ENCODE measurements at places on chromosomes 6 and 20.

GRCh38 chr6:151255811-151256210 lies 16.0 kb downstream of the AKAP12 start:
- no peak for DNase-seq

GRCh38 chr6:30681766-30682142 lies 4.7 kb downstream of the PPP1R18 start:
- DNase-seq = no peak

- no peak for DNase-seq
Measured at GRCh38 chr6:41712651-41713103, 22.7 kb downstream of the TFEB start.

- no peak for DNase-seq
Measured at GRCh38 chr20:4568361-4568959, 153.2 kb upstream of the PRND start.

DNA sequence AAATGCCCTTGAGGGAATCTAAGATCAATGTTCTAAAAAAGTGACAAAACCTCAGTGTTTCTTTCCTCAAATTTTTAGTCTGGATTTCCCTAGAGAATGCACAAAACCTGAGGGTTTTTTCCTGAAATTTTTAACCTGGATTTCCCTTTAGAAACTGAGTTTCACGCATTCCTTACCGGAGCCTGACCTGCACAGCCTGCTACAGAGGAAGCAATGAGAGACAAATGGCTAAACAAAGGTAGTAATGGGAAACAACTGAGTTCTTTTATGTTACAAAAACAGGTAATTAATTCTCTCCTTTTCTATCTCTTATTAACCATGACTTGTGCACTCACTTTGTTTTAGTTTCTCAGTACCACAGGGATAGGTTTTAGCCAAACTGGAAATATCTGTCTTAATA lies 281.7 kb upstream of the NT5E start:
- no peak for DNase-seq

DNA sequence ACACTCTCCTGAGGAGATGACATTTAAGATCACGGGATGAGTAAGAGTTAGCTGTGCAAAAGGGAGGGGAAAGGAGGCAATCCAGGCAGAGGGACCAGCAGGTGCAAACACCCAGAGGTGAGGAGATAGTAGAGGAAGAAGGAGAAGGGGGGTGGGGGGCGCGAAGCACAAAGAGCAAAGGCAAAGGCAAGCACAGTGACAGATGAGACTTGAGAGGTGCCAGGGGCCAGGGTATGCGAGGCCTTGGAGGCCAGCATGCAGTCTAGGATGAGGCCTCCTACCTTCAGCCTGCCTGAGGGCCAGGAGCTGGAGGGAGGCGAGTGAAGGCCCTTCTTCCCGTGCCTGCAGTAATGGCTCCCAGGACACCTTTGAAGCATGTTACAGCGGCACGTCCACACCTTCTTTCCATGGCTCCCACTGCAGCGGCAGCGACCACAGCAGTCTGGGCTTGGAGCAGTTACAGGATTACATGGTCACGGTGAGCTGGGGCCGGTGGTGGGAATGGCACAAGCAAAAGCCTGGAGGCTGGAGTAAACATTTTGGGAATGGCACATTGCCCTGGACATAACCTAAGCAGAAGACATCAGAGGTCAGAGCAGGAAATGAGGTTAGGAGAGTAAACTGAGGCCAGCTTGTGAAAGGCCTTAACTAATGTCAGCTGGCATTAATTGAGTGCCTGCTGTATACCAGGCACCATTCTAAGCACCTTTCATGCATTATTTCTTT lies 18.6 kb downstream of the CCM2L start:
- DNase-seq = no peak

DNA sequence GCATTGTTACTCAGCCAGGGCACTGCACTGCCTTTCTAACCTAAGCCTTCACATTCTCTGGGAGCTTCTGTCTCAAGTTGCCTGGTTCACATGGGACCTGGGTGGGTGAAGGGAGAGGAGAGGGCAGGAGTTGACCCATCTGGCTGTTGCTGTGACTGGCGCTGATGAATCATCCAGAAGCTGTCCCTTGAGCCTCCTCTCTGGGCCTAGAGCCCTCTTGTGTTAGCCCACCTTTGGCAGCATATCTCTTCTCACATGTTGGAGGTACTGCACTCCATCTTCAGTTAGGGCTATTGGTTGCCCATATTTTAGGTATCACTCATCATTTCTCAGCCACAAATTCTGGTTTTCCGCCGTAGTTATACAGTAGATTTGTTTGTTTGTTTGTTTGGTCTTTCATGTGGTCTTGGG lies 19.8 kb downstream of the XRN2 start:
- DNase-seq = no peak

DNA sequence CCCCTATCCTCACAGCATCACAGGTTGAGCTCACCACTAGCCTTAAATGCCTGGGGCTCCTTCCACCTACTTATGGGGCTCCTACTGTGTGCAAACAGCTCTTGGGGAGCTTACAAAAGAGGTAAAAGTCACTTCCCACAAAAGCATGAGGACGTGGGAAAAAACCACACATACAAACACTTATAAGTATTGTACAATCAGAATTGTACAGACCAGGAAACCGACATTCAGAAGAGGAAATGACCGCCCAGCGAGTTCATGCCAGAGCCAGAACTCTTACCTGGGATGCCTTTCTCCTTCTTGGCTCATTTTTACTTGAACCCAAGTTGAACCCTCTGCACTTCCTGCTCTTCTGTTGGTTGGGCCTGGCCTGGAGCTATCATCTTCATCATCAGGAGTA lies 6.3 kb upstream of the PPP1R16B start:
- no peak for DNase-seq

DNA sequence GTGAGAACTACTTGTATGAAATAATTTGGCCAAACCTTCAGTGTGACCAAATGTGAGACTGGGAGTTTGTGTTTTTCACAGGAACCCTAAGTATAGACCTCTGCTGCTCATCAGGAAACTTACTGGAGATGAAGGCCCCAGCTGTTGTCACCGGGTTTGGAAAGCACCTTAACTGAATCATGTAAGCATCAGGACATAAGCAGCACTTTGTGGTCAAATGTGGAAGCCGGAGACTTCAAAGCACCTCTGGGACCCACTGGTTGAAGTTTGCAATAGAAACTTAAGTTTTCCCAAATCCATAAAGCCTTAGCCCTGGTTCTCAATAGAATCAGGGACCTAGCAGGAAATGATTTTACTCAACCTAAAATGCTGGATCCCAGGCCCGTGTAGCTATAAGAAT lies 14.3 kb downstream of the TTPAL start:
- no peak for DNase-seq

- DNase-seq = no peak
Measured at GRCh38 chr6:30880698-30881252, 3.5 kb upstream of the DDR1 start.

DNA sequence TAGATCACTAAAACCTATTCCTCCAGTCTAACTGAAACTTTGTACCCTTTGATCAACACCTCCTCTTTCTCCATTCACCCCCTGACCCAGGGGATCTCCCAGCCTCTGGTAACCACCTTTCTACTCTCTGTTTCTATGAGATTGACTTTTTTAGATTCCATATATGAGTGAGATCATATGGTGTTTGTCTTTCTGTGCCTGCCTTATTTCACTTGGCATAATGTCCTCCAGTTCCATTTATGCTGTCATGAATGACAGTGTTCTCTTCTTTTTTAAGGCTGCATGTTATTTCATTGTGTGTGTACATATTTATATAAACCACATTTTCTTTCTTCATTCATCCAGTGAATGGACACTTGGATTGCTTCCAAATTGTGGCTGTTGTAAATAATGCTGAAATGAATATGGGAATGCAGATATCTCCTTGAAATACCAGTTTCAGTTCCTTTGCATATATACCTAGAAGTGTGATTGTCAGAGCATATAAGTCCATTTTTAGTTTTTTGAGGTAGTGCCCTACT lies 57.7 kb downstream of the DHX35 start:
- no peak for DNase-seq

- DNase-seq = no peak
Measured at GRCh38 chr20:49785149-49785851, 27.3 kb upstream of the SLC9A8 start.

DNA sequence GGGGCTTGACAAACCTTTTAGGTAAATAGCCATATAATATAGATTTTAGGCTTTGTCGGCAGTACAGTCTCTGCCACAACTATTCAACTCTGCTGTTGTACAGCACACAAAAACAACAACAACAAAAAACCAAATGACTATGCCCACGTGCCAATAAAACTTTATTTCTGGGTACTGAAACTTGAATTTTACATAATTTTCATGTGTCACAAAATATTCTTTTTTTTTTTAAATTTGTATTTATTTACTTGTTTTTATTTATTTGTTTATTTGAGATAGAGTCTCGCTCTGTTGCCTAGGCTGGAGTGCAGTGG lies 34.8 kb upstream of the B4GALT5 start:
- no peak for DNase-seq

- DNase-seq = no peak
Measured at GRCh38 chr6:41199552-41200246, 1.2 kb downstream of the TREML2 start.

DNA sequence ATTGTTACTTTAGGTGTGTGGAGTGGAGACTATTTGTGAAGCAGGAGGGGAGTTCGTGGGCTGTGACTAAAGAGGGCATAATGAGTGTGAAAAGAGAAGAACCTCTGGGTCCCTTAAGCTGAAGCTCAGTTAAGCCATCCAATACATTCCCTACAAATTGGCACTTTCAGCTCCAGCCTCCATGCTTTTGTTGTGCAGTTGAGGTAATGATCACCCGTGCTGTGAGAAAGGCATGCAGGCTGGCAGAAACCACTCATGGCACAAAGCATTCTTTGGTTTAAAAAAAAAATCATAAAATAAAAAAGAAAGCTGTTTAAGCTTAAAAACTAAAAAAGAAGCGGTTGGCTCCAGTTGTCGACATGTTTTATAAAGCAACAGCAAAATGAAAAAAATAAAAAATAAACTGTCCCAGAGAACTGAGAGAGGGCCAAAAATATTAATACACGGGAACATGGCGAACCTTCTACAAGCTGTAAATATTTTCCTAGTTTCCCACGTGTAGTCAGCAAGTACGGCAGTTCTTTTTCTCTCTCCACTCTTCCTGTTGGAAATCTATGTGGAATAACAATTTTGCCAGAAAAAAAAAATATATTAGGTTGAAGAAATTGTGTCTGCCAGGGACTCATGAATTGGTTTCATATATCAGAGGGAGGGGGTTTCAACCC lies 82.2 kb downstream of the ANKRD60 start:
- DNase-seq = no peak

DNA sequence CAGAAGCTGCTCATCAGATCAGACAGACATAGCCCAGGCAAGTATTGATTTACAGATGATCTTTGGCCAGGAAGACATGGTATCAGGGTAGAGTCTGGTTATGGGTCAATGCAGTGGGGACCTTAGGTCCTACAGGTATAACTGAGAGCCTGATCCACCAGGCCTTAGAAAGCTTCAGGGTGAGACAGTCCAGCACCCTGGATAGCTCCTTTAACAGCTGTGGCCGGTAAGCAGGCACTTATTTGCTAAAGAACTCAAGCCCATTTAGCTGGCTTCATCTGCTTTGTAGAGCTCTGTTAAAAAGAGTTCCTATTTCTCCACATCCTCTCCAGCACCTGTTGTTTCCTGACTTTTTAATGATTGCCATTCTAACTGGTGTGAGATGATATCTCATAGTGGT lies 39.6 kb downstream of the ESR1 start:
- no peak for DNase-seq

DNA sequence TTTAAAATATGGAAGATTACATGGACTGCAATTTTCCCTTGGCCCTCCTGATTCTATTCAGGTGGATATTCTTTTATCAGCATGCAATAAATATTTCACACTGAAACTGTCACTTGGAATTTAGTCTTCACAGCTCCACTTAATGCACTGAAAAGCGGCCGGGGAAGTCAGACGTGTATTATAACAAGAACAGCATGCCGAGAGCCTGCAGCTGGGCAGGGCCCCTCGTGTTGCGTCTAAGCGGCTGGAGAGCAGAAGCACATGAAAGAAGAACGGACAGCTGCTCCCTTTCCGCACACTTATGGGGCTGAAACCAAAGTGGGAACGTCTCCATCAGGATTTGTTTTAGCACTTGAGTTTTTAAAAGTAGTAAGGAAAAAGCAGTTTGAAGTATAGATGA lies 57.2 kb downstream of the LYRM4 start:
- no peak for DNase-seq

DNA sequence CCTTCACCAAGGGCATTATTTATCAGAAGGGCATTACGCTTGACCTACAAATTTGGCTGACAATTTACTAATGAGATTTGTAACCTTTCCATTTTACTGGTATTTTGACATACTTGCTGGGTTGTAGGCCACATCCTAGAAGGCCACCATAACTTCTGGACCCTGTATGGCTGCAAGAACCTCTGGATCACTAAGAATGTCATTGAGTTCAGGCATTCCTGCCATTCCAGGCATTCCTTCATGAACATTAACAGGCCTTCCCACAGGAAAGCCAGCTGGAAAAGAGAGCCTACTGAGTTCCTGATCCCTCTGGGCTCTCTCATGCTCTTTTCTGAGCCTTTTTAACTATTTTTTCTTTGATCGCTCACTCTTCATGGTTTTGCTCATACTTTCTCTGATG lies 28.4 kb upstream of the SLC35A1 start:
- DNase-seq = no peak

- DNase-seq = no peak
Measured at GRCh38 chr6:165249808-165250207, 59.6 kb downstream of the C6orf118 start.

DNA sequence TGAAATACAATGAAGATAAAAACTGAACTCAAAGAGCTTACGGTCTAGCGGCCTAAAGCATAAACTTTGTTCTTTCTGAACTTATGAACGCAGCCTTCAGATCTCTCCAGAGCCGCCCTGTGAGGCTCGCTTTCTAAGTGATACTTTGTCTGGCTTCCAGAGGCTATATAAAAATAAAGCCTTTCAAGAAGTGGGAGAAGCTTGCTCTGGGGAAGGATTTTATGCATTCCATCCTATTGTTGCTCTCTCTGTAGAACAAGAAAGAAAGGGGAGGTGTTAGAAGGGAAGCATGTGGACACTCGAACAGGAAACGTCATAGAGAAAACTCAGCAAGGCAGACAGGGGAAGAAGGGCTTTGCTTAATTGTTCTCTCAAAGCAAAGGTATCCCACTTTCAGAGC lies 77.0 kb downstream of the TBX18 start:
- no peak for DNase-seq
